ENCODE measurements at places on chromosomes 6 and 20.

GRCh38 chr6:155629652-155630051 is 174.0 kb upstream of the NOX3 start:
- no peak for DNase-seq

DNA sequence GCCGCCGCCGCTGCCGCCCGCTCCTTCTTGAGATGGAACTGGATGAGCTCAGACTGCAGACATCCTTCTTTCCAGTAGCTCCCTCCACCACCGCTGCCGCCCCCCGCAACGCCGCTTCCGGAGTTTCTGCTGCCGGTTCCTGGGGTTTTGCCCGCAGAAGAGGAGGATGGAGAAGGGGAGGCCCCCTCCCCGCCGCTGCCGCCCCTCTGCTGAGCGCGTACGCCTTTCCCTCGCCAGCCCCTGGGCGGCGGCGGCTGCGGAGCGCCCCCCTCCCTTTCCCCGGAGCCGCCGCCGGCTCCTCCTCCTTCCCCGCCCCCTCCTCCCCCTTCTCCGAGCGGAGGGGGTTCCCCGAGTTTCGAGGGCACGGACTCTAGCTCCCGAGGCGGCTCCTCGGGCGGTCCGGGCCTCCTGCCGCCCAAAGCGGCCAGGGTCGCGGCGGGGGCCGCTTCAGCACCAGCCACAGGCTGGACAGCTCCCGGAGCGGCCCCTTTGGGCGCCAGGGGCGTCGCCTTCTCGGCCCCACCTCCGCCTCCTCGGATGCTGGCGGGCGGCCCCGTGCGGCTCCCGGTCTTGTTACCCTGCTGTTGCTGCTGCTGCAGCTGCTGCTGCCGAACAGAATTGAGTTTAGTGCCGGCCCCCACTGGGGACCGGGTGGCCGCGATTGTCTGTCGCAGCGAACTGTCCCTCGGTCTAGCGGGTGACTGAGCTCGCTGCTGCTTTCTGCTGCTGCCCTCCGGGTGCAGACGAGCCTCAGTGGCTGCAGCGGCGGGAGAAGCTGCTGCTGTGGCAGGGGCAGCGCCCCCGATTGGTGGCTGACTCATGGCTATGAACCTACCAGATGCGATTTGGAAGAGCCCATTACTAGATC is 3.1 kb downstream of the MTCL3 start:
- DNase-seq: peak; percentile 60

- DNase-seq: no peak
Measured at GRCh38 chr6:129498541-129498940, 211.4 kb downstream of the ARHGAP18 start.

DNA sequence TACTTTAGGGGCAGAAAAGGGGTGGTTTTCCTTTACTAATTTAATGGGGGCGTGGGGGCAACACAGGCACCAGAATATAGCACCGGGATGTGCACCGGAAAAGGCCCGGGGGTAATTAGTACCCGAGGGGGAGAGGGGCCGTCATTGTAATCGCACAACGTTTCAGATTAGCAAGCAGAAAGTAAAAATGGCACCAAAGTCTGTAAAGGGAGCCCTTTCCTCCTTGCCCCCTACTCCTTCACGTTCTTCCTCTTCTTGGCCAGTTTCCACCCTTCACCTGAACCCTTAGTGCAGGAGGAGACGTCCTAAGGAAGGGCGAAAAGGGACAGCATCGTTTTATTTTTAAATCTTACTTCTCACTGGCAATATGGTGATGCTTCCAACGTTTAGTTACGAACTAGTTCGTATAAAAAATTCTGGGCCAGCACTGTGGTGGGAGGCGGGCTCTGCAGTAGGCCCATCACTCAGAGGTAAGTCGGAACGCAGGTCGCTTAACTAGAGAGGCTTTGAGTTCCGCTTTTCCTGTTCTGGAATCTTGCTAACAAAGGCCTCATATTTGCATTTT is 742 bp upstream of the CEP85L start:
- no peak for DNase-seq

GRCh38 chr6:45002390-45003105 is 325.6 kb upstream of the RUNX2 start:
- no peak for DNase-seq

DNA sequence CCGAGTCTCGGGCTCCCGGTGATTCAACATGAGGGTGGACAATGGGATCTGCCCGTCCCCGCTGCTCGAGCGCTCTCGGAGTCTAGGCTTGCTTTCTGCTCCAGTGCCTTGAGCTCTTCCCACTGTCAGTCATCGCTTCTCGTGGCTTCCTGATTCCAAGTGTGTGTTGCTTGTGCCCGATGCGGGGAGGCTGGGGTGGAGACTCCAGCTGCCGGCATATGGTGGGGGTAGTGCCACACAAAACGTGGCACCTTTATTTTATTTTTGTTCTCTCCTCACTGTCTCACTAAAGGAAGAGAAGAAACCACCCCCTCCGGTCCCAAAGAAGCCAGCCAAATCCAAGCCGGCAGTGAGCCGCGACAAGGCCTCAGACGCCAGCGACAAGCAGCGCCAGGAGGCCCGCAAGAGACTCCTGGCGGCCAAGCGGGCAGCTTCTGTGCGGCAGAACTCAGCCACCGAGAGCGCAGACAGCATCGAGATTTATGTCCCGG is 14.8 kb upstream of the MYL9 start:
- DNase-seq: no peak

- DNase-seq: peak; percentile 18
Measured at GRCh38 chr6:166989427-166990032, 9.7 kb upstream of the CEP43 start.

DNA sequence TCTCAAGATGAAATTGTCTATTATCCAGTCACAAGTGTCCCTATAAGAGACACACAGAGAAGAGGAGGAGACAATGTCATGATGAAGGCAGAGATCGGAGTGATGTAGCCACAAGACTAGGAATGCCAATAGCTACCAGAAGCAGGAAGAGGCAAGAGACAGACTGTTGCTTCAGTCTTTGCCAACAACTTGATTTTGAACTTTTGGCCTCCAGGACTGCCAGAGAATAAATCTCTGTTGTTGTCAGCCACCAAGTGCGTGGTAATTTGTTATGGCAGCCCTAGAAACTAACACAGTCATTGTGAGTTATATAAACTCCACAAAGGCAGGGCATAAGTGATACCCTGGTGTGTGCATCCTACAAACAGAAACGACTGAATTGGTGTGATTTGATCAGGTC is 517.0 kb downstream of the BTBD3 start:
- no peak for DNase-seq

- DNase-seq: no peak
Measured at GRCh38 chr6:139349464-139350020, 24.9 kb downstream of the CITED2 start.

DNA sequence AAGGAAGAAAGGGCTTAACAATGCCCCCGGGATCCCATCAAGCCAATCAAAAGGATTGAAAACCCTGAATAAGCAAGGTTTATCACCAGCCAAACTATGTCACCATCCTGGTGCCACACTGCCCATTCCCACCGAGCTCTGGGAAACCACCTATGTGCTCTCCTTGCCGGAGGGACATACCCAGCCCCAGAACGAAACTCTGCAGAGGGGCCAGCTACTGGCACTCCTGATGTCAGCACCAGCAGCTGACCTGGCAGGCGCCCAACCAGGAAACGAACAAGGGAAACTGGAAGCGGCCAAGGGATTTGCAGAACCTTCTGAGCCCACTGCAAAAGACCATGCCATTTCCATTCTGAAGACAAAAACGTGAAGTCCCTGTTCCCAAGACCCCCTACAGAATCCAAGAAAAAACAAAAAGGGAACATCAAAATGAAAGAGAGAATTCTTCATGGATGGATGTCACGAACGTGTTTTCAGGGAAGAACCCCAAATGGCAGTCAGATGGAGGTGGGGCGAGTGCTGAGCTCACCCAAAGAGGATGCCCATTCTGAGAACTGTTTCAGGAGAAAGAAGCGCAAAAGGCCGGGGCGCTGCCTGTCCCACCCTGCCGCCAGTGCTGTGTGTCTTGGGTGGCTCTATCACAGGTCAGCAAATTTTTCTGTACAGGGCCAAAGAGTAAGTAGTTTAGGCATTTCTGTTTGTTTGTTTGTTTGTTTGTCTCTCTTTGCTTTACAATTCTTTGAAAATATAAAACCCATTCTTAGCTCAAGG is 305.2 kb downstream of the ESR1 start:
- no peak for DNase-seq

GRCh38 chr6:75438442-75439116 is 55.0 kb downstream of the FILIP1 start:
- no peak for DNase-seq

DNA sequence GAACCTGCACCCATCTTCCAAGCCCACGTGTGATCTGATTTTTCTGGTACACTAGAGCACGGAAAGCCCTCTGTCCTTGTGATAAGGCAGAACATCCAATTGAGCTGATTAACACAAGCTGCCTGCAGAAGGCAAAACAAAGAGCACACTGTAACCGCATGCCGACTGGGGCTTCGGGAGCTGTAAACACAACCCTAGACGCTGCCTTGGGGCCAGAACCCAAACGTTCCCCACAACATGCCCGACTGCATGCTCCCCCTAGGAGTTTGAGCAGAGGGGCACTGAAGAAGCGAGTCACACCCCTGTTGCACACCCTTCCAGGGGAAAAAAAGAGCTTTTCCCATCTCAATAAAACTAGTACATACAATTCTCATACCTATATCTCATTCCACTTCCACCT is 470.7 kb downstream of the HTR1B start:
- DNase-seq: no peak

DNA sequence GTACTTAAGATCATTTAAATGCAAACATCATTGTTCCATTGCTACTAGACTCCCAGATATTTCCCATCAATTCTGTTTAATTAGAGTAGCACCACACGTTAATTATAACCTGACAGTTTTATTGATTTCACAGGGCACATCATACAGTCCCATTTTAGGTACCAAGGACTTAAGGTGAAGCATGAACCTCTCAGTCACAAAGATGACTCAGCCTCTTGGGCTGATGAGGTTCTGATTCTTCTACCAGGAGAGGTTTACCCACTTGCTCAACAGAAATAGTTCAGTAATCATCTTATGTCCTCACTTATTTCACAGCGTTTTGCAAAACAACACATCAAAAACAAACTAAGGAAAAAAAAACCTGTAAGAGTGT is 98.5 kb downstream of the HIVEP2 start:
- no peak for DNase-seq

GRCh38 chr20:50594231-50594590 is 84.0 kb downstream of the PTPN1 start:
- DNase-seq: no peak

DNA sequence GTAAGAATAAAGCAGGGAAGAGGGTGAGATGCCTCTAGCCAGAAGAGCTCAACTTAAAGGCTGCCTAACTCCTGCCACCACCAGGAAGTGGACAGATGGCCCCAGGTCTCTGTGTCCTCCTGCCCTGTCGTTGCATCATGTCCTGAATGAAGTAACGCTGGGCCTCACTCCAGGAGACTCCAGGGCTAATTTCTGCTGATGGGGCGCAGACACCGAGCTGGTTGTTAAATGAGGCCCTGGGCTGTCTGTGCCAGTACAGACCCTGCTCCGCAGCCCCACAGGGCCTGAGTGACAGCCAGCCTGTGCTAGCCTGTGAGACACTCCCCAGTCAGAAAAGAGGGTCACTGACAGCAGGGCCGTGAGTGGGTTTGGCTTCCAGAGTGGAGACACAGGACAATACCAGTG is 6.5 kb downstream of the IP6K3 start:
- no peak for DNase-seq

GRCh38 chr6:110404607-110405006 is 10.8 kb downstream of the DDO start:
- no peak for DNase-seq

DNA sequence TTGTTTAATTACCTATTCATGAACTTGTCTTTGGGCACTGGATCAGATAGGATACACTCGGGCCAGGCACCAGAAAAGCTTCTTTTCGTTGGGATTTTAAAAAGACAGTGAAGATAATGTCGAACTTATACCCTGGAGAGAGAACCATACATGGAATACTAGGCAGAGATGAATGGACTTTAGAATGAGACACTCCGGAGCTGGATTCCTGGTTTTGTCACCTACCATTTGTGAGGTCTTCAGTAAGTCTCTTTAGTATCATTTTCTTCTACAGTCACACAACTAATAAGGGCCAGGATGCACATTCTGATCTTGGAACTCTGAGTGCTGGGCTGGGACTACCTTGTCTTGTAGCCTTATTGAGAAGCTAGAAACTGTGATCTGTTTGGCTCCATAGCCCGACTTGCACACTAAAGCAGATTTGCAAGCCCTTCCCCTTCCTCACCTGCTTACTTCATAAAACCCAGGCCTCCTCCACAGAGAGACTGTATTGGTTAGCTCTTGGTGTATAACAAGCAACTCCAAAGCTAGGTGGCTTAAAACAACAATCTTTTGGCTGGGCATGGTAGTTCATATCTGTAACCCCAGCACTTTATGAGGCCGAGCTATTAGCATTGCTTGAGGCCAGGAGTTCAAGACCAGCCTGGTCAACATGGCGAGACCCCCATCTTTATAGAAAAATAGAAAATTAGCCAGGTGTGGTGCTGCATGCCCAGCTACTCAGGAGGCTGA is 7.4 kb upstream of the IFT52 start:
- DNase-seq: no peak

GRCh38 chr6:52904562-52905279 is 4.8 kb downstream of the GSTA3 start:
- DNase-seq: no peak

Data from stimulated activated CD4-positive, alpha-beta T cell treated with anti-CD3 and anti-CD28 coated beads, Interleukin-1b, Interleukin-23, amount 100 ng/mL, for 4 hours (primary cell).